Placental epithelial cell (primary cell): ENCODE measurements at places on chromosomes 7 and 10. TPM values are rescaled to one million over a fixed set of nuclear protein-coding genes. Genes with fewer than 3 reads are reported as not detected.

SHH gene
- not detected in 2 replicates for total RNA-seq

FEZF1 gene
- 0.39 TPM in 1 of 2 replicates, not detected in the other for total RNA-seq

CABCOCO1 gene
- 0.87 and 3.5 TPM in 2 replicates for total RNA-seq

MRLN gene
- not detected in 2 replicates for total RNA-seq

RELN gene
- under 0.01 TPM in 1 of 2 replicates, not detected in the other for total RNA-seq

CRHR2 gene
- not detected in 2 replicates for total RNA-seq

TMEM184A gene
- 2.4 and 5.1 TPM in 2 replicates for total RNA-seq

DOCK1 gene
- 71.5 and 124 TPM in 2 replicates for total RNA-seq

IFRD1 gene
- 38.6 and 64.0 TPM in 2 replicates for total RNA-seq

WNT8B gene
- total RNA-seq, result not detected in 2 replicates

GIMAP2 gene
- total RNA-seq, result not detected in 2 replicates
